ENCODE measurements at places on chromosomes 3 and 15.

- no peak for DNase-seq
Observed at GRCh38 chr3:106296062-106296461, 427.2 kb upstream of the CBLB start.

DNA sequence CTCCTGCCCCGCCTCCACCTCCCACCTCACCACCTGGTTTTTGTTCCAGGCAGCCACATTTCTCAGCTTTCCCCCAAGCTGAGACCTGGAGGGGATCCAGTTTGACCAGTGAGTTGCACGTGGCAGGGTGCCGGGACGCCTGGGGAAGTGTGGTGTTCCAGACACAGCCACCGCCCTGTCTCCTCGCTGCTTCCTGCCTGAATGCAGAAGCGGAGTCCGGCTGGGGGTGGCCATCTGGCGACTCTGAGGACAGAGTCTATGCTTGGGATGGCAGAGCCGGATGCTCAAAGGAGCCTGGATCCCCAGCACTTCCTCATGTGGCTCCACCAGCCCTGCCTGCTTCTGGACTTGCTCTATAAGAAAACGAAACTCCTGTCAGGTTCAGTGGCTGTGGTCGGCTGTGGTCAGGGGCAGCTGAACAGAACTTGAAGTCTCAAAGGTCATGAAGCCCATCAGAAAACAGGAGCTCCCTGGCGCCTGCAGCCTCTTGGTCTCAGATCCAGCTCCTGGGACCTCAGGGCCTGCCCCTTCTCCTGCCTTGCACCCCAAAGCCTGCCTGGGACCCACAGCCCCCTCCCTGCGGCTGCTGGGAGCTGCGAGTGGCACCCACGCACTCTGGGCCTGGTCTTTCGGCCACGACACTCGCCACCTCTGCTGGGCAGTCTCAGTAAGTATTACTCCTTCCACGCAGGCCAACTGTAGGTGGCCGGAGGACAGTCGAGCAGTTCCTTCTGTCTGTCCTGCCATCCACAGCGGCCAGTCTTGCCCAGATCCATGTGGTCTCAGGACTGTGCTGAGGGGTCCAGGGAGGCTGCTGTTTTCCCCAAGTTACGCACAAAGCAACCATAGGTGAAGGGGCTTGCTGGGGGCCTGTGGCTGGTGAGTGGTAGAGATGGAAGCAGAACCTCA, 112.8 kb upstream of the MEF2A start:
- peak; percentile 65 for DNase-seq

DNA sequence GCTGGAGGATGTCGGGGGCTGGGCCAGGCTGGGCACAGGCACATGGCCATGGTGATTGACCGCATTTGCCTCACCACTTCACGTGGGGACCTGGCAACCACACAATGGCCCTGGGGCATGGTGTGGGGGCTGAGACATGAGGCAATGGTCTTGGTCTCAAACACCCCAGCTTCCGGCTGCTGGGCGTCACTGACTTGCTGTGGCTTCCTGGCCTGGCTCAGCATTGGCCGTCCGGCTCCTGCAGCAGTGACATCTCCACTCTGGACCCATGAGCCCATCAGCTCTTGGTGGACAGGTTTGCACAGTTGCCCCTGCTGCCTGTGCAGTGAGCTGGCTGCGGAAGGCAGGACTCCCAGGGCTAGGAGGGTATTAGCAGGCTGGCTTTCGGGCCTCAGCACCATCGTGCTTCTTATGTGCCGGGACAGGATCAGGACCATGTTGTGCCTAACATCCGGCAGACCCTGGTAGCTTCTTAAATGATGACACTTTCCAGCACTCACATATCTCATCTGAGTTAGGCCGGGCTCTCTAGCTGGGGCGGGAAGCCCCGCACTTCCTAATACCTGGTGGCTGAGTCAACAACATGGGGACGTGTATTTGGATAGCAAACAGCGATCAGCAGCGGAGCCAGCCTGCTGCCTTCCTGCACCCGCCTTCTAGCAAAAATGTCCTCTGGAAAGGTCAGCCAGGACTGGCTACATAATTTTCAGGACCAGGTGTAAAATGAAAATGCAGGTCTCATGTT, 34.1 kb downstream of the ZNF710 start:
- DNase-seq, result no peak

GRCh38 chr3:109643590-109643989, 306.2 kb upstream of the DPPA4 start:
- no peak for DNase-seq

DNA sequence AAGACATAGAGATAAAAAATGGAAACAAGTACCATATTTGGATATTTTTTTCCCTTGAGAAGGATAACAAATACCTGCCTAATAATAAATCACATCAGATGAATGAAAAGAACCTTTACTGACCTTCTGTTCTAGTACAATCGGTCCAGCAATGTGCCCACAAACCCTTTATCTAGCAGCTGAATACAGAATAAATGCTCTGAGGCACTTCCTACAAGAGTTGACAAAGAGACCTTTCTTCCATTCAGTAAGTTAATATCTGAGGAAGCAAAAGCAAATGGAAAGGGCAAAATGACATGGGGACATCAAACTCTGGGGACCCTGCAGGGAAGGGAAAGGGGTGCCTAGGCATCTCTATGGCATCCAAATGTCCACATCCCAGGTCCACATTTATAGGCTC, 115.8 kb downstream of the NEK10 start:
- DNase-seq, result no peak

DNA sequence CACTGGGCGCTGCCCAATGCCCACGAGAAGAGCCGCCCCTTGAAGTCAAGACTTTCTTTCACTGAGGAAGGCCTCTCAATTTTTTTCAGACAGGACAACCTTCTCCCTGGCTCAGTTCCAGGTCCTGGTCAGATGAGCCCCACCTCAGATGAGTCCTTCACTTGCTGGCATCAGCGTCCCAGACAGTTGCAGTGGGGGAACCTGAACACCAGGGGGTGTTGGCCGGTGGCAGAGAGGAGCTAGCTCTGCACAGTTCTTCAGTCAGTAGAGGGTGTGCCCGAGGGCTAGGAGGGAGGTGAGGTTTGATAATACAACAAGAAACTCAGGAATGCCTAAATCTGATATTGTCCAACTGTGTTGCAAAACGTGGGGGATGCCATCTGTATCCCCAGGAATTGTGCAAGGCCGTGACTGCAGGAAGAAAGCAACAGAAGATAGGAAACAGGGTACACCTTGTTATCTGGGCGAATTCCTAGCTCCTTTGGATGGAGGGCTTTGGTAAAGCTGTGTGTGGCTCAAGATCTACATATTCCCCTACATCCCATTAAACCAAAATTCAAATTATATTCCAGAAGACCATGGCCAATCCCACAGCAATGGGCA, 34.3 kb downstream of the CCR3 start:
- peak; percentile 30 for DNase-seq

GRCh38 chr3:117201901-117202774, 492.6 kb downstream of the TUSC7 start:
- DNase-seq, result no peak

GRCh38 chr15:33243869-33244268, 49.4 kb upstream of the FMN1 start:
- DNase-seq, result no peak

GRCh38 chr3:113532698-113533533, 561 bp downstream of the SIDT1 start:
- DNase-seq, result peak; percentile 3

GRCh38 chr15:92906020-92906419, 5.9 kb downstream of the CHD2 start:
- no peak for DNase-seq

GRCh38 chr3:115903843-115904242, 280.5 kb downstream of the GAP43 start:
- DNase-seq, result no peak

GRCh38 chr15:64901914-64902313, 9.8 kb upstream of the ANKDD1A start:
- no peak for DNase-seq

GRCh38 chr15:78266229-78266628, 1.9 kb downstream of the DNAJA4 start:
- DNase-seq, result no peak

DNA sequence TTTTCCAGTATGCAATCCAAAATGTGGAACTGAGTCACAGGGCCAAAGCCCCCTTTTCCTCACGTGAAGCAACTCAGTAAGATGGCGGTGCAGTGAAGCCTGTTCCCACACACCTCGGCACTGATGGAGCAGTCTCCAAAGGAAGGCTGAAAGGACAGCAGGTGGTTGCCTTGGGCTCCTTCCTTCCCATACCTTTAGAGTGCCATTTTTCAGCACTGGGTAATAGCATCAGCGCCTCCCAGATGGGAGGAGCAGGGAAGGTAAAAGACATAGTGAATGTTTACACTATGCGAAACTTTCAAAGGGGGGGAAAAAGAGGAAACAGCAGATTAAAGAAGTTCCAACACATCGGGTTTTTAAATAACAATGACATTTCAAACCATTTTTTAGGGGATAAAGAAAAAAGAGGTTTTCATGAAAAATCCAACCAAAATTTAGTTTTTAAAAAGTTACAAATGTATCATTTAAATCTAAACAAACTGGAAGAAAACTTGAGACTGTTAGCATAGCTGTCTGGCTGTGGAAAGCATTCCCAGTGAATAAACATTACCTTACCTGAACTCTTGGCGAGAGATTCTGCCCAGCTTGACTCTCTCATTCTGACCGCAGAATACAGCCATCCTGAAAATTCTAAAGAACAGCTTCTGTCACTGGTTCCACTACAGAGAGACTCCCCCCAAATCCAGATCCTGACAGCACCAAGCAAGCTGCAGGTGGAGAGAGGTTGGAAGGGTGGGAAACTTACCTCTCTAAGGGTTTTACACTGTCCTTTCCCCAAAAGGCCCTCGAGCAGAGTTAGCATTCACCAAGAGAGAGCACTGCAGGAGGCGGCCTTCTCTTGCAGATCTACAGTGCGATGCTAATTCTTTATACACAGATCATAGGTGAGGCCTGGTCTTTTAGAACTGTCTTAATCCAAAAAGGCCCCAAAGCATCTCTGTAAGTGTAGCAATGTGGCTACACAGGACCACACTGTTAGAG, 32.6 kb downstream of the ABCC5 start:
- no peak for DNase-seq

DNA sequence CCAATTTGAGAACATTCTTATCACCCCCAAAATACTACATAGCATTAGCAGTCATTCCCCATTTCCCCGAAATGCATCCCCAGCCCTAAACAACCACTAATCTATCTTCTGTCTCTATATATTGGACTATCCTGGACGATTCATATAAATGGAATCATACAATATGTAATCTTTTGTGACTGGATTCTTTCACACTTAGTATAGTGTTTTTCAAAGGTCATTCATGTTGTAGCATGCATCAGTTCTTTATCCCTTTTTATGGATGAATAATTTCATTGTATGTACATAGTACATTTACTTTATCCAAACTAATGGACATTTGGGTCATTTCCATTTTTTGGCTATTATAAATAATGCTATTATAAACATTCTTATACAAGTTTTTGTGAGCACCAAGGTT, 27.5 kb upstream of the EIF1B start:
- no peak for DNase-seq

- no peak for DNase-seq
Observed at GRCh38 chr3:14874784-14875183, 56.0 kb downstream of the FGD5 start.

DNA sequence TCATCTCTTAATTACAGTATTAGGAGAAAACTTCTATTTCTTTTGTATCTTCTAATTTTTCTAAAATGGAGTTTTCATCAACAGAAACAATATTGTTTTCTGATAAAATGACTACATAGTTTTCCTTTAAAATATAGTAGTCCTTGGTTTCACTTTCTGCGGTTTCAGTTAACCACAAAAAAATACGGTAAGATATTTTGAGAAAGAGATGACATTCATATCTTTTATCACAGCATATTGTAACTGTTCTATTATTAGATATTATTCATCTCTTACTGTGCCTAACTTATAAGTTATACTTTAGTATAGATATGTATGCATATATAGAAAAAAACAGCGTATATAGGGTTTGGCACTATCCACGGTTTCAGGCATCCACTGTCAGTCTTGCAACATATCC, 2.3 kb downstream of the B4GALT4 start:
- DNase-seq, result no peak

DNA sequence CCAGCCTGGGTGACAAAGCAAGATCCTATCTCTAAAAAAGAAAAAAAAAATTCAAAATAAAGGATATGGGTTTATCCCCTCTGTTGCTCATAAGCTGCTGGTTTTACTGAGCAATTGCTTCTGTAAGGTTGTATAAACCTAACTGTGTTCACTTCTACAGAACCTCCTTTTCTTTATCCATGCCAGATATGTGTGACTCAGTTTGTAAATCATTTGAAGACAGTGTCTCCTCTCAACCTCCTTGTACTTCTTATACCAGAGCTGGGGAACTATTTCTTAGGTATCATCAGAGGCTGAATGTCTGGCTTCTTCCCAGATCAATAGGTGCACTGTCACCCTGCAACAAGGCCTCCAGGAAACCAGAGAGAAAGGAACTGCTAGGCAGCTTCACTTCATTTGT, 273.8 kb downstream of the CD47 start:
- no peak for DNase-seq

DNA sequence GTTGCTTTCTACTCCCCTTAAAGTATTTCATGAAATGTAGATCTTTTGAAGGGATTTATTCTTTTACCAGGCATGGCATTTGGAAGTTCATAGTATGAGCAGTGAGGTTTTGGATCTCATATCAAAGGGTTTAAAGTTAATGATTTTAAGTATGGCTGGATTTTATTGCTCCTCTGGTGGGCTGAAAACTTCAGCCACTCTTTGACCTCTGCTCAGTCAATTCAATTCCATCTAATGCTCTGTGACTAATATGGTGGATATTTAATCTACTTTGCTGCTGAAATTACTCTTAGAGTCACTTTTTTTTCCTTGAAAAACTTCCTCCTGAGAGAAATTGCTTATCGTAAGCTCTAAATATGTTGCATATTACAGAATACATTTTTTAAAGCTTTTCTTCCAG, 218.6 kb downstream of the NR2F2 start:
- no peak for DNase-seq

DNA sequence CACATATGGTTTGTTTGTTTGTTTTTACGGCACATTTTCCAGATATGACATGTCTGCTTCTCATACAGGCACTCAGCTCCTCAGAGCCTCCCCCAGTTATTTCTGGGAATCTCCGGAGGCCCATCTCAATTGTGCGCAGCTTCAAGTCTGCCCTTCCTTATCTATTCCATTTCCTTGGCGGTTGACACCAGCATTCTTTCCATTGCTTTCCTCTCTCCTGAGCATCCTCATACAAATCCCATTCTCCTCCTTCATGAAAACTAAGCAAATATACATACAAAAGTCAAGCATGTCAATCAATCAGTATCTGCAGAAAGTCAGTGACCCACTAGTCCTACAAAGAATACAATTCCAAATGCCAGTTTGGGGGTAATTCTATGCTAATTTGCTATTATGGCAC, 166.7 kb downstream of the SQOR start:
- no peak for DNase-seq

DNA sequence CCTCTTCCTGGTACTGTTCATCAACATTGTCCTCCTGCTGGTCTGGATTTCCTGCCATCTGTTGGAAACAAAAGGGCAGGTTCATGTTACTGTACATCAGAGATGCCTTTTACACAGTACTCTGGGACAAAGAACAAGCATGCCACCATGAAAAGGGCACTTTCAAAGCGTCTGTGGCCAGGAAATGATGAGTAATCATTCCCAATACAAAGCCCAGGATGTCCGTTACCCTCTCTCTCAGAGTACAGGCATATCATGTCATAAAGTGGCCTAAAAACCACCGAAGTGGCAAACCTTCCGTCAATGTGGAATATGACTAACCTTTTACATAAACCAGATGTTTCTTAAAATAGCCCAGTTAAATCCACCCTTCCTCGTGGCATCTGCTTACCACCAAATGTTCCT, 71.2 kb downstream of the GOLIM4 start:
- DNase-seq, result no peak
